Activated T-helper 1 cell treated with Interleukin-2 at 50 U/mL for 16 hours (primary cell): ENCODE measurements at places on chromosomes 11 and 22.

DNA sequence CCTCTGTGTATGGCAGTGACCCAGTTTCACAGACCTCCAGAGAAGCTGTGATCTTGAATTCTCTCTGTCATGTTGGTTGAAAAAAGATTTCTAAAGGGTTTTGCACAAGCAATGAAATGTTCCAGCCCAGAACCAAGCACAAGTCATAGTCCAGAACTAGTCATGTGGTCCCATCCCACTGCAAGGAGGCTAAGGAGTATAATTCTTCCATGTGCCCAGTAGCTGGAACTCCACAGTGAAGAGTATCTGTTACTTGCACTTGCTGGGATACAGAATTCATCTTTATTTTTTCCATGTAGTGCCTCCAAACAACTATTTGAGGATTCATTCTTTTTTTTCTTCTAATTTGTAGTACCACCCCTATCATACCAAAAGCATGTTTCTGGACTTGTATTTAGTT, 9.9 kb upstream of the MMP8 start:
- no peak for DNase-seq

GRCh38 chr11:103051151-103051801, 40.7 kb downstream of the DCUN1D5 start:
- no peak for DNase-seq

DNA sequence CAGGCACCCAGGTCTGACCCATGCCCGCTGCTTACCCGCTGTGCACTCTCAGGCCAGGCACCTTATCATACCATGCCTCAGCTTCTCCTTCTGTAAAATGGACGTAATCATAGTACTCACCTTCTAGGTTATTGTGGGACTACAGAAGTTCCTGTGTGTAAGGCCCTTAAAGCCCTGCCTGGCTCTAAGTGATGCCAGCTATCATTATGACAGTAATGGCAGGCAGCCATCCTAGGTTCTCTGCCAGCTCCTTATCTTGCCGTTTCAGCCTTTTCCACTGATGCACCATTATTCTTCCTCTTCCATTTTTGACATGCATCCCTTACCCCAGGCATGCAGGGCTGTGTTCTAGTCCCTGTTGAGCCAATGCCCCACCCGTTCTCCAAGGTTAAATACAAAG, 57.9 kb downstream of the DBX1 start:
- DNase-seq: no peak

GRCh38 chr11:1308743-1309497, 512 bp downstream of the TOLLIP start:
- DNase-seq: no peak

GRCh38 chr11:96222102-96222501, 120.9 kb downstream of the MAML2 start:
- no peak for DNase-seq

DNA sequence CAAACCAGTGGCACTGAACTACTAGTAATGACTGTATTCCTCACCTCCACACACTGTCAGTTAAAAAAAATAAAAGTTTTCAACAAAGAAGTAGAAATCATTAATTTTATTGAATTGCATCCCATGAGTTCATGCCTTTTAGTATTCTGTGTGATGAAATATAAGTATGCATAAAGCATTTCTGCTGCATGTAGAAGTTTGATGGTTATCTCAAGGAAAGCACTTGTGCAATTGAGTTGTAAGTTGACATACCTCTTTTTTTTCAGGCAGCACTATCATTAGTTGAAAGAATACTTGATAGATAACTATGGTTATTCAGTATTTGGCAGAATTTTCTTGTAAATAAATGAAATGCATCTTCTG, 104.4 kb downstream of the STIM1 start:
- DNase-seq: no peak

- DNase-seq: no peak
Observed at GRCh38 chr22:30968015-30968923, at the start of gene MORC2. Gene MORC2 (minus strand): TSS chr22:30968774. CDS start chr22:30967889, 885 bp downstream.

- DNase-seq: no peak
Observed at GRCh38 chr11:122327528-122327927, 211.5 kb upstream of the BLID start.
